ENCODE measurements at places on chromosomes 2 and 18.
A peak's percentile ranks its signal among the peaks of the same experiment; 100 is the strongest.

- DNase-seq, result peak; percentile 19
Measured at GRCh38 chr2:83058683-83059082, 1400.4 kb downstream of the SUCLG1 start.

GRCh38 chr2:174697255-174697654, 67.0 kb downstream of the CHRNA1 start:
- DNase-seq, result peak; percentile 89

DNA sequence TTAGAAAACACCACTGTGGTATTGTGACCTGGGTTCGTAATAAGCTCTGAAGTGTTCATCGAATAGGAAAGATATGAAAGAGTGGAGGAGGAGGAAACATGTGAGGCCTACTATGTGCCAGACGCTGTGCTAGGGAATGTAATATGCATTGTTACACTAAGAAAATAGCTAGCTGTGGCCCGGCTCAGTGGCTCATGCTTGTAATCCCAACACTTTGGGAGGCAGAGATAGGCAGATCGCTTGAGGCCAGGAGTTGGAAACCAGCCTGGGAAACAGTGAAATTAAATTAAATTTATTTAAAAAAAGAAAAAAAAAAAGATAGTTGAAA, 49.2 kb upstream of the ZNF397 start:
- no peak for DNase-seq

GRCh38 chr18:61464551-61465142, 131.4 kb downstream of the CDH20 start:
- peak; percentile 18 for DNase-seq

DNA sequence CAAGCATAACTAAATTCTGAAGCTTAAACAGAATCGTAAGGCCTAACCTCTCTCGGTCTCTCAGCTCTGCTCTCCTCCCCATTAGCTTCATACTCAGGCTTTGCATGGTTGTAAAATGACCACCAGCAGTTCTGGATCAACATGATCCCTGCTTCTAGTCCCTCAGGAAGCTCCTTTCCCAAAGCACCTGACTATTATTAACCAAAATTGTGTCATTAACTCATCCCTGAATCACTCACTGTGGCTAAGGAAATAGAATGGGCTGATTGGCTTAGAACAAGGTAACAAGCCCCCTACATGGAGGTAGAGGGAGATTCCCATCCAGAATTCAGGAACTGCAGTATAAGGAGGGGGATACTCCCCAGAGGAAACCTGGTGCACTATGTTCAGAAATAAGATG, 448.3 kb downstream of the ARHGAP15 start:
- DNase-seq, result peak; percentile 17

DNA sequence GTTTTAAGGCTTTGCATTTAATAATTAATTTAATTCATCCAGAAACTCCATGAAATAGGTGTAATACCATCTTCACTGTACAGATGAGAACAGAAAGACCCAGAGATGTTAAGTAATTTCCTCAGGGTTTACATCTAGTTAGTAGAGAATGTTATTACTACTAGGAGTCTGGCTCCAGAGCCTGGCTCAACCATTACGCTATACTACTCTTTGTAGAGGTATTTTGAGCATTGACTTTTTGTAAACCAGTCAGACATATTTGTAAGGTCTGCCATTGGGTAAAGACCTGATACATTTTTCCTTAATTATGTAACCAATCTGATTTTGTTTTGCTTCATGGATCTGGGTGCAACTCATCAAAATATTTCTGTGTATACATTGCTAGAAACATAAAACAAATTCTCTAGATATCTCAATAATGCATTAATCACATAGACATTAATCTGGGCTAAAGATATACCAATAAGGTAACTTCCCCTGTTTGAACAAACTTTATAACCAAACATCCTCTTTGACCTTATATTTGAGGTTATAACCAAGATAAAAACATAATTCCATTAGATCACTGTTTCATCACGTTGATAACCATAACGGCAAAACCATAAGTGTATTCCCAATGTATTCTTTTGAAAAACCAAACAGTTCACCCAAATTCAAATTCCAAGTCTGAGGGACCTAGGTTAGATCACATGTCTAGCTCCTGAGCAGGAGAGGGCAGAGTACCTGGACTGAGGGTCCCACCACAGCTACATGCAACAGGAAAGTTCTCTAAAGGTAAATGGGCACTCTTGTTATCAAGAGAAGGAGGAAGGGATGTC, 135.0 kb downstream of the IKZF2 start:
- DNase-seq, result no peak

DNA sequence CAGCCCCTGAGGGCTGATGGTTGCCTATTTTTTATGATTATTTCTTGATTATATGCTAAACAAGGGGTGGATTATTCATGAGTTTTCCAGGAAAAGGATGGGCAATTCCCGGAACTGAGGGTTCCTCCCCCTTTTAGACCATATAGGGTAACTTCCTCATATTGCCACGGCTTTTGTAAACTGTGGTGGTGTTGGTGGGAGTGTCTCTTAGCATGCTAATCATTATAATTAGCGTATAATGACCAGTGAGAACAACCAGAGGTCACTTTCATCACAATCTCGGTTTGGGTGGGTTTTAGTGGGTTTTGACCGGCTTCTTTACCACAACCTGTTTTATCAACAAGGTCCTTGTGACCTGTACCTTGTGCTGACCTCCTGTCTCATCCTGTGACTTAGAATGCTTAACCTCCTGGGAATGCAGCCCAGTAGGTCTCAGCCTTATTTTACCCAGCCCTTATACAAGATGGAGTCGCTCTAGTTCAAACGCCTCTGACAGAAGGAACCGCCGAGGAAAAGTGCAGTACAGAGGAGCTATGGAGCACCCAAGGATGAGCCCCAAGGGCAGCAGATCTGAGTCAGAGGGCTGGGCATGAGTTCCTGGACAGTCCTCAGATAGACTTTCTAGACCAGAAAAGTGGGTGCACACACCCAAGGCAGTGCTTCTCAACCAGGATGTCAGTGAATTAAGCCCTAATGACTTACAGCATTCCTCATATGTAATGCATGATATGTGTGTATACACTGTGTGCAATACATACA, 37.1 kb upstream of the ASAP2 start:
- DNase-seq, result no peak

GRCh38 chr18:39752351-39752750, 2186.8 kb upstream of the CELF4 start:
- DNase-seq, result no peak
